ENCODE measurements at places on chromosomes 16 and 17.

GRCh38 chr16:12802661-12803060 lies 1.0 kb downstream of the CPPED1 start:
- H3K4me1 ChIP-seq = no peaks in the 10 kb centered on the region
- peak overlapping the region; percentile 96 for H3K27ac ChIP-seq
- H3K36me3 ChIP-seq = no peaks in the 10 kb centered on the region
- H3K4me3 ChIP-seq = peak overlapping the region; percentile 72

- no peaks in the 10 kb centered on the region for H3K4me1 ChIP-seq
- peaks cover 2% of the 10 kb centered on the region for H3K27me3 ChIP-seq
- no peak overlapping the region for H3K27ac ChIP-seq
- H3K36me3 ChIP-seq = no peaks in the 10 kb centered on the region
- no peak overlapping the region for H3K4me3 ChIP-seq
These were observed 107.4 kb upstream of the ANKFN1 start for GRCh38 chr17:56045872-56046271.

GRCh38 chr17:31820691-31821435 lies 38.2 kb downstream of the COPRS start:
- no peaks in the 10 kb centered on the region for H3K27me3 ChIP-seq
- no peaks in the 10 kb centered on the region for H3K36me3 ChIP-seq
- no peaks in the 10 kb centered on the region for H3K4me1 ChIP-seq

DNA sequence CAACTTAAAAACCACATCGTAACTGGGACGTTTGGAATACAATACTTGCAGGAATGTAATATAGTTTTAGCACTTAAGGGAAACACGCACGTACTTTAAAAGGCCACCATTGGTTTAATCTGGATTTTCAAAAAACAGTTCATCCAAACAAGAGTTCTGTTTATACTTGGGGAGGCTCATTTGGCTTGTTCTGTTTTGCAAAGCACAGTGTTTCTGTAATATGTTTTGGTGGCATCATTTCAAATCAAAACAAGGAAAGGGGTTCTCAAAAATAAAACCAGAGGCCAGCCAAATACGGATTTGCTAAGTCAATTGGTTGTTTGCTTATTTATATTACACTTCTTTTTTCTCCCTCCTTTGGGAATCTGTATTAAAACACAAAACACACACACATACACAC lies 656.1 kb upstream of the SOX9 start:
- no peak overlapping the region for H3K4me3 ChIP-seq
- H3K36me3 ChIP-seq = no peaks in the 10 kb centered on the region
- no peaks in the 10 kb centered on the region for H3K27me3 ChIP-seq
- no peaks in the 10 kb centered on the region for H3K4me1 ChIP-seq

- H3K4me3 ChIP-seq = peak overlapping the region; percentile 57
- DNase-seq = peak; percentile 92
- H3K4me1 ChIP-seq = peaks cover 36% of the 10 kb centered on the region
- H3K27ac ChIP-seq = peak overlapping the region; percentile 42
These were observed 2.4 kb downstream of the SYNGR3 start for GRCh38 chr16:1991948-1992703.

GRCh38 chr16:25141648-25142047 lies 30.1 kb downstream of the LCMT1 start:
- no peak for DNase-seq
- H3K4me3 ChIP-seq = no peak overlapping the region
- H3K36me3 ChIP-seq = peaks cover 80% of the 10 kb centered on the region

- H3K36me3 ChIP-seq = peaks cover 22% of the 10 kb centered on the region
- H3K4me3 ChIP-seq = no peak overlapping the region
- H3K27me3 ChIP-seq = no peaks in the 10 kb centered on the region
- no peak overlapping the region for H3K27ac ChIP-seq
- H3K4me1 ChIP-seq = no peaks in the 10 kb centered on the region
These were observed 18.6 kb downstream of the AP2B1 start for GRCh38 chr17:35605678-35606077.

DNA sequence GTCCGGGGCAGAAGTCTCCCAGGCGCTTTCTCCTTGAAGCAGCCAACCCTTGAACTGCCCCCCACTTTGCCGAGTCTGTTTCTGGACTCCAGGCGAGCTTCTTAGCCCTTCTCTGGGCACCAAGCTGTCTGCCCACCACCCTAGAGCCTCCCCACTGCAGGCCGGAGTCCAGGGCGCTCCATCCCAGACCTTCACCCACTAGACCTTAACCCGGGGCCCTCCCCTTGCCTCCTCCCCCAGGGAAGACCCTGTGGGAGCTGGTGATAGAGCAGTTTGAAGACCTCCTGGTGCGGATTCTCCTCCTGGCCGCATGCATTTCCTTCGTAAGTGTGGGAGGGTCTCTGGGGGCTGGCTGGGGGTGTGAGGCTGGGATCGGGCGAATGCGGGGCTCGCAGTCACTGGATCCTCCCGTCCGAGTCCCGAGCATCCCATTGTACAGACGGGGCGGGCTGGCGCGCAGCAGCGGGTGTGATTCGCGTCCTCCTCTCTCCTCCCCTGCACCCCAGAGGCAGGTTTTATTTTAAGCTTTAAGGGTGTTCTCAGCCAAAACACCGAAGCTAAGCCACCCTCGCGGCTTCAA lies 1.1 kb downstream of the ATP2A1 start:
- peaks cover 11% of the 10 kb centered on the region for H3K4me1 ChIP-seq
- peaks cover 10% of the 10 kb centered on the region for H3K27me3 ChIP-seq
- DNase-seq = no peak
- H3K4me3 ChIP-seq = peak overlapping the region; percentile 71
- no peak overlapping the region for H3K27ac ChIP-seq
- peaks cover 2% of the 10 kb centered on the region for H3K36me3 ChIP-seq

GRCh38 chr17:5248821-5249479 lies 14.3 kb upstream of the SCIMP start:
- H3K4me1 ChIP-seq = no peaks in the 10 kb centered on the region
- H3K4me3 ChIP-seq = no peak overlapping the region
- no peaks in the 10 kb centered on the region for H3K27me3 ChIP-seq

DNA sequence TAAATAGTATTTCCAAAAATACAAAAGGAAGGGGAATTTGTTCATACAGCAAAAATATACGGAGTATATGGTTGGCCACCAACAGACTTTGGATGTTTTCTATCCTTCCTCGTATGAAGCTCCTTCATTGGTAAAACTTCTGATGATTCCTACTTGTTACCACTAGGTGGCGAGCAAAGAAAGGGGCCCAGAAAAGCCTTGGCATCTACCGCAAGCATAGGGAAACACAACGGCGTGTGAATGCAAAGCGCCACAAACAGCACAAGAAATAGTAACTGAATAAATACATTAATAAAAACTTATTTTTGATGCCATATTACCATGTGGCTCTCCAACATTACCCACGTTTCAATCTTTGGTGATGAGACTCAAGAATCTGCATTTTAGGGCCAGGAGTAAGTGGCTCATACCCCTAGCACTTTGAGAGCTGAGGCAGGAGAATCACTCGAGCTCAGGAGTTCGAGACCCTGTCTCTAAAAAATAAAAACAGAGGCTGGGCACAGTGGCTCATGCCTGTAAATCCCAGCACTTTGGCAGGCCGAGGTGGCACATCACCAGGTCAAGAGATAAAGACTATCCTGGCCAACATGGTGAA lies 34.5 kb downstream of the YWHAE start:
- H3K4me3 ChIP-seq = peak overlapping the region; percentile 24
- peaks cover 20% of the 10 kb centered on the region for H3K4me1 ChIP-seq
- peak; percentile 65 for DNase-seq
- no peaks in the 10 kb centered on the region for H3K27me3 ChIP-seq
- H3K36me3 ChIP-seq = no peaks in the 10 kb centered on the region

DNA sequence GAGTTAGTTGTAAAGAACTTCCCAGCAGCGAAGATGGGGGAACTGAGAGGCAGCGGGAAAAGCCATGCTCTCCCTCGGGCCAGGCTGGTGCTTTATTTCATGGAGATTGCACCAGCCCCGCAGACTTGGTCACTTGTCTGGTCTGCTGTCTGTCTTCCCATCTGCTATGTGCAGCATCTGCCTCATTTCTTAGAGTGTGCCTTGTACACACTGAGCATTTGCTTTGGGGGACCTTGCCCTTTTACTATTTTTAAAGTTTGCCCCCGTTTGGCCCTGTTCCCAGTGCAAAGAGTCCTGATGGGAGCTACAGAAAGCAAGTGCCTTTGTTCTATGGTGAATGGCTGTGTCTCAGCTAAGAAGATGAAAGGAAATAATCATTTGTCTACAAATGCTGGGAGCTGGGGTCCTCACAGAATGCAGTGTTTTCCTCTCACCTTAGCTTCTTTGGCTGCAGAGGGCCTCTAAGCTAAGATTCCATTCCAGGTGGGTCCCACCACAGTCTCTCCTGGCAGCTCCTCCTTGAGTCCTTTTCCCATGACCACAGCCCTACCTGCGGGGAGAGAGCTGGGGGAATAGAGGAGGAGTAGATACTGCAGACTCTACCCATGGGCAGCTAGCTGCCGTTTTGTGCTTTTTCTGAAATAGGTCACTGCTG lies 25.1 kb upstream of the CNOT1 start:
- H3K27ac ChIP-seq = no peak overlapping the region
- no peaks in the 10 kb centered on the region for H3K36me3 ChIP-seq
- DNase-seq = no peak
- no peaks in the 10 kb centered on the region for H3K4me1 ChIP-seq
- no peak overlapping the region for H3K4me3 ChIP-seq

- H3K27ac ChIP-seq = no peak overlapping the region
- peaks cover 4% of the 10 kb centered on the region for H3K27me3 ChIP-seq
- H3K36me3 ChIP-seq = no peaks in the 10 kb centered on the region
- peaks cover 79% of the 10 kb centered on the region for H3K4me1 ChIP-seq
These were observed 2.1 kb downstream of the HES7 start for GRCh38 chr17:8121681-8122421.

GRCh38 chr16:17468611-17469010 lies 2.1 kb downstream of the XYLT1 start:
- H3K4me3 ChIP-seq = peak overlapping the region; percentile 70
- H3K4me1 ChIP-seq = peaks cover 21% of the 10 kb centered on the region
- no peaks in the 10 kb centered on the region for H3K36me3 ChIP-seq
- no peak overlapping the region for H3K27ac ChIP-seq
- no peak for DNase-seq

GRCh38 chr16:17206712-17207111 lies 264.0 kb downstream of the XYLT1 start:
- no peak overlapping the region for H3K4me3 ChIP-seq
- H3K36me3 ChIP-seq = no peaks in the 10 kb centered on the region
- no peaks in the 10 kb centered on the region for H3K4me1 ChIP-seq
- H3K27ac ChIP-seq = no peak overlapping the region
- no peak for DNase-seq
- no peaks in the 10 kb centered on the region for H3K27me3 ChIP-seq

GRCh38 chr16:30741461-30741914 lies 6.7 kb upstream of the PHKG2 start:
- no peaks in the 10 kb centered on the region for H3K27me3 ChIP-seq
- H3K4me3 ChIP-seq = no peak overlapping the region
- H3K4me1 ChIP-seq = peaks cover 24% of the 10 kb centered on the region

- no peak overlapping the region for H3K27ac ChIP-seq
- H3K36me3 ChIP-seq = no peaks in the 10 kb centered on the region
- no peaks in the 10 kb centered on the region for H3K27me3 ChIP-seq
These were observed 740 bp upstream of the SLC5A10 start for GRCh38 chr17:18950944-18951905.

- H3K4me3 ChIP-seq = no peak overlapping the region
- H3K27ac ChIP-seq = no peak overlapping the region
- peaks cover 6% of the 10 kb centered on the region for H3K4me1 ChIP-seq
- DNase-seq = peak; percentile 14
- H3K36me3 ChIP-seq = no peaks in the 10 kb centered on the region
- H3K27me3 ChIP-seq = peaks cover 19% of the 10 kb centered on the region
These were observed 4.5 kb downstream of the PLLP start for GRCh38 chr16:57279780-57280638.

DNA sequence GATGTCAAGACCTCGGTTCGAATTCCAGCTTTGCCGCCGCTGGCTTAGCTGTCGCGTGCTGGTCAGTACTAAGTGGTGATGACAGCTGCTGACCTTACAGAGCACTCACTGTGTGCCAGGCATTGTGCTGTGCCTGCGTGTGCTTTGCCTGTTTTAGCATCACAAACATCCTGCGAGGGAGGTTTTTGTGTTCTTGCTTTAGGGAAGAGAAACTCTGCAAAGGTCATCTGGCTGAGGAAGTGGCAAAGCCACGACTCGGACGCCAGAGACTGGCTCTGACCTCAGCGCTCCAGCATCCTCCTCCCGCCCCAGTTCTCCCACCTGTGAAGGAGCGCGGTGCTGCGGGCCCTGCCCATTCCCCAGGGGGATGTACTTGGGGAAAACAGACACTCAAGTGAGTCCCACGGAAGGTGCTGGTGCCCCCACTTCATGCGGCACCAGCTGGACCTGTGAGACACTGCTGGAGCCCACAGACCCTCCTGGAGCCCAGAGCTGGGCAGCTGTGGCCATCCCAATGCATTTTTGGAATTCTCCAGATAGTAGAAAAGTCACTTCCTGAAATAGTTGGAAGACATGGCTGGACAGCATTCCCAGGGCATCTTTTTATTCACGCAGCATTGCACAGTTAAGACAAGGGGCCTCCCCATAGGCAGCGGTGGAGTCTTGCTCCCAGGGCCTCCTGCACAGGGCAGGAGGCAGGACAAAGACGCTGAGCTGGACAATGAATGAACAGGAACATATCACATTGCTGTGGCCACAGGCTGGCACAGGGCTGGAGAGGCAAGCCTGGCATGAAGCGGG lies 20.0 kb upstream of the HERPUD1 start:
- H3K27me3 ChIP-seq = no peaks in the 10 kb centered on the region
- H3K4me1 ChIP-seq = peaks cover 41% of the 10 kb centered on the region
- H3K4me3 ChIP-seq = no peak overlapping the region
- H3K36me3 ChIP-seq = no peaks in the 10 kb centered on the region
- H3K27ac ChIP-seq = peak overlapping the region; percentile 74

DNA sequence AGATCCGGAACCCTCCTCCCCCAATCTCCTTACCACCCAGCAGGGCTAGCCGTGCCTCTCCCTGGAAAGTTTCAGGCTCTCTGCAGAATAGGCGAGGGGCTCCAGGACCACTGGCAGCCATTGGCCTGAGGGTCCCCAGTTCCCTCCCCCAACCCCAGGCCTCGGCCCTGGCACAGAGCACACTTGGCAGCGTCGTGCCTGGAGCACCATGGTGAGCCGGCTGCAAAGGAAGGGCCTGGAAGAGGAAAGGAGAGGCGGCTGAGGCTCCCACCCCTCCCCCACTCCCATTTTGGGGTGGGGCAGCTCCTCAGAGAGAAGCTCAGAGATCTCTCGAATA lies 369 bp upstream of the BTBD17 start:
- peaks cover 35% of the 10 kb centered on the region for H3K27me3 ChIP-seq
- H3K36me3 ChIP-seq = no peaks in the 10 kb centered on the region
- no peak for DNase-seq
- no peak overlapping the region for H3K4me3 ChIP-seq

All from heart left ventricle (tissue), 16 donors.